ENCODE measurements at places on chromosomes 1 and 21. TPM values are rescaled to one million over a fixed set of nuclear protein-coding genes. Genes with fewer than 3 reads are reported as not detected.

FCGR1A gene
- total RNA-seq: 0.17 TPM

ANKRD35 gene
- total RNA-seq: 11.1 TPM

OR2G6 gene
- total RNA-seq: not detected

RBM15 gene
- total RNA-seq: 23.4 TPM

C1orf141 gene
- total RNA-seq: not detected

CYP4A11 gene
- not detected for total RNA-seq

CITED4 gene
- 13.7 TPM for total RNA-seq

TARDBP gene
- total RNA-seq: 184 TPM

GOLT1A gene
- 0.83 TPM for total RNA-seq

IGSF21 gene
- 1.1 TPM for total RNA-seq

AMY1B gene
- not detected for total RNA-seq
